ENCODE measurements at places on chromosomes 3 and 15.

- DNase-seq: no peak
Observed at GRCh38 chr3:3847994-3848922, 49.0 kb downstream of the LRRN1 start.

DNA sequence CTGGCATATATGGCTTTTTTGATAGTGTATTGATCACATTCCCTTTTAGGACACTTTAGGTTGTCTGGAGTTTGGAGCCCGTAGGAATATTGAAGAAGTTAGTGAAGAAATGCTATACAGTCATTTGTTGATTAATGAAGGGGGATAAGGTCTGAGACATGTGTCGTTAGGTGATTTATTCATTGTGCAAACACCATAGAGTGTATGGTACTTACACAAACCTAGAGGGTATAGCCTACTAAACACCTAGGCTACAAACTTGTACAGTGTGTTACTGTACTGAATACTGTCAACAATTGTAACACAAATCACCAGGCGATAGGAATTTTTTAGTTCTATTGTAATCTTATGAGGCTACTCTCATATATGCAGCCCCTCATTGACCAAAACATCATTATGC, 3.3 kb downstream of the TPM1 start:
- DNase-seq: no peak

DNA sequence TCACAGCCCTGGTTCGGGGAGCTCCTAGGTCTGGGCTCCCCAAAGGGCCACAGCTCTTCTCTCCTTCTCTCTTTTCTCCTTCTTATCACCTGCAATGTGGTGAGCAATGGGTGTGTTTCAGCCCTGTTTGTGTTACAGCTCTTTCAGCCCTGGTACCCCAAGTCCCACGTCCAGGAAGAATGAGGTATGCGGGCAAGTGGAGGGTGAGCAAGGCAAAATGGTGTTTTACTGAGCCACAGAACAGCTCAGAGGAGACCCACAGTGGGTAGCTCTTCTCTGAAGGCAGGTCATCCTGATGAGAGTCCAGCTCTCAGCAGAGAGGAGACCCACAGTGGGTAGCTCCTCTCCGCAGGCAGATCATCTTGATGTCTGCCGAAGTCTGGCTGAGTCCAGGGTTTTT, 86.8 kb downstream of the BFSP2 start:
- DNase-seq: no peak

GRCh38 chr15:80452166-80452565, 48.0 kb downstream of the ARNT2 start:
- DNase-seq: no peak

- no peak for DNase-seq
Observed at GRCh38 chr3:73611176-73611575, 13.6 kb downstream of the PDZRN3 start.

- DNase-seq: no peak
Observed at GRCh38 chr15:28191832-28192231, 92.7 kb upstream of the OCA2 start.

DNA sequence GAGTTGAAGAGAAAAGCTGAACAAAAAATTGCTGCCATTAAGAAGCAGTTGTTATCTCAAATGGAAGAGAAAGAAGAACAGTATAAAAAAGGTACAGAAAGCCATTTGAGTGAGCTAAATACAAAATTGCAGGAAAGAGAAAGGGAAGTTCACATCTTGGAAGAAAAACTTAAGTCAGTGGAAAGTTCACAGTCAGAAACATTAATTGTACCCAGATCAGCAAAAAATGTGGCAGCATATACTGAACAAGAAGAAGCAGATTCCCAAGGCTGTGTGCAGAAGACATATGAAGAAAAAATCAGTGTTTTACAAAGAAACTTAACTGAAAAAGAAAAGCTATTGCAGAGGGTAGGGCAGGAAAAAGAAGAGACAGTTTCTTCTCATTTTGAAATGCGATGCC, 152.4 kb upstream of the LRRFIP2 start:
- no peak for DNase-seq

DNA sequence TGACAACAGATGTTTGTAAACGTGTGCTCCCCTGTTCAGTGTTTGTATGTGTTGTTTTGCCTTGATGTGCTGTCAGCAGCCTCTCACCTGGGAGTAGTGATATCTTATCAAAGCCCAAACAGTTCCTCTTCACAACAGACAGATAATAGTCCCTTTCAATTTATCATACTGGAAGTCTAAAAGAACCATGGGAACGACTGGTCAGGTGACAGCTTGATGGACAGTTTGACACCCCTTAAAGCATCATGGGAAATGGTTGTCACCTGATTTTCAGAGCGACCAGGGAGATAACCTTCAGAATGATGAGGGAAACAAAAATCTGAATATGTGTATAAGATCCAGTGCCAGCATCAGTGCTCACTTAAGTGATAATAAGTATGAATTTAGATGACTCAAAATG, 146.3 kb upstream of the SOX2 start:
- DNase-seq: no peak
